ENCODE measurements at places on chromosomes 13 and 19.

DNA sequence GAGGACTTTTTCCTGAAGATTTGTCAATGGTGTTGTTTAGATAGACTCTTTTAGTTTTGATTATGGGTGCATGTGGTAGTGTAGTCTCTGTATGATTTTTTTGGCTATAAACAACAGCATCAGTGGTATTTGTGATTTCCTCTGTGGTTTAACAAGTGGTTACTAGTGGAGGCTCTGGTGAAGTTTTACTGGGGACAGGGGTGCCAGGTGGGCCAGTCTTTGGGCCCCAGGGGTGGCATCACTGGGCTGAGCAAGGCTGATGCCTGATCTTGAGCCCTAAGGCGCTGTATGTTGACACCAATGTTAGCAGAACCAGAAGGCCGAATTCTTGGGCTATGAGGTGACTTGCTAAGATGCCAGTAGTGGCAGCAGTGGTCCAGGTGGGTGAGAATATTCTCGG, 811.4 kb downstream of the DACH1 start:
- no peak for DNase-seq

DNA sequence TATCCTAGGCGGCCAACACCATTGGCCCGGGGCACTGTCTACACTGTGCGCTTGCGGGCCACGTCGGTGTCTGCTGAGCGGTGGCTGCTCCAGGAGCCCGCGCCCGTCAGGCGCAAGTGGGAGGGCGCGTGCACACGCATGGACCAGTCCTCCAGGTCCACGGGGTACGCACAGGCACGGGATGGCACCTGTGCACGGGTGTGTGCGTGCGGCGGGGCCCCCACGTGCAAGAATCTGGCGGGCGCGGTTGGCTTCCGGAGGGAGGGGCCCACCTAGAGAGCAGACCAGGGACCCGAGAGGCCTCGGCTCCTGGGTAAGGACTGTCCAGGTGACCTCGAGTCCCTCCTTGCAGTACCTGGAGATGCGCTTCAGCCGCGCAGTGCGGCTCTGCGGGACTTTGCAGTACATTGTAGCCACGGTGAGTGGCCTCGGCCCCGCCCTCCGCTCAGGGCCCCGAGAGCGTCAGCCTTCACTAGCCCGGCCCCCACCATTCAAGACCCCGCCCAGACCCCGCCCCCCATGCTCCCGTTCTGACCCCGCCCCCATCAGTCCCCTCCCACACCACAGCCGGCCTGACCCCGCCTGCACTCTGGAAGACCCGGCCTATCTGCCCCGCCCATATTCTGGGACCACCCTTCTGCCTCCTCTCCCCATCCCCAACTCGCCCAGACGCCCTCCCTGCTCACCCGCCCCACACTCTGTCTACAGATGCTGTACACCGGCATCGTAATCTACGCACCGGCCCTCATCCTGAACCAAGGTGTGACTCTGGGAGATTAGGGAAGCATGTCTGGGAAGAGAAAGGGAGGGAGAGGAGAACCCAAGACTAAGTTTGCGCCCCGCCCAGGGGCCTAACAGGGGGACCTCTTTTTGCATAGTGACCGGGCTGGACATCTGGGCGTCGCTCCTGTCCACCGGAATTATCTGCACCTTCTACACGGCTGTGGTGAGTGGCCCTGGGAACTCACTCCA, 2.3 kb downstream of the SLC5A5 start:
- DNase-seq: no peak

- no peak for DNase-seq
Measured at GRCh38 chr19:29967623-29968022, 25.6 kb downstream of the URI1 start.

- no peak for DNase-seq
Measured at GRCh38 chr19:45385392-45386221, 15.2 kb upstream of the ERCC2 start.

DNA sequence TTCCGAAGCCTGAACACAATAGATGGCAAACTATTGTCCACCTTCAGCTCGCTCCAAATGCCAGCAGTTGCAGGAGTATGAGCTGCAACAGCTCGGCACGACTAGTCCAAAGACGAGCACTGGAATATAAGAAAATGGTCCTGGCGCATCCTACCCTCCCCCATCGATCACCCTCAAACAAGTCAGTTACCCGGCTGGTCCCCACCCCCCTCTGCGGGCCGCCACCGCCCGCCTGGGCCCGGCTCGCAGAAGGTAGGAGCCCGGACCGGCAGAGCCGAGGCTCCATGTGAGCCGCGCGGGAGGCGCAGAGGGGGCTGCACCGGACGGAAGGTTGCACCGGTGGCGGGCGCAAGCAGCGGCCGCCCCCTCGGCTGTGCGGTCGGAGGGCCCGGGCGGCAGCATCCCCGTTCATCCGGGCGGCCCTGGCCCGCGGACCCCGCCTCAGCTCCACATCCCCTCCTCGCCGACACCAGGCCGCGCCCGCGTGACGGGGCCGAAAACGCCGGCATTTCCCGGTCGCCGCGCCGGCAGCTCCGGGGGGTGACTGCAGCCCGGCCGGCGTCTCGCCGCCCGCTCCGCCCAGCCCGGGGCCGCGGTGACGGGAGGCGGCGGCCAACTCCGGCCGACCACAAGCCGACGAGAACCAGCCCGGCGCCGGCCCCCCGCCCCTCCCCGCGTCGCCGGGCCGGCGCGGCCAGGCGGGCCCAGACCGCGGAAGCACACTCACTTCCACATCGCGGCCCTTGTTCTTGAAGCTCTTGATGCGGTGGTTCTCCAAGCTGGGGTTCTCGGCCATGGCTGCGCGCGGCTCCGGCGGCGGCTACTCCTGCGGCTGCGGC, 552 bp downstream of the KPNA3 start:
- no peak for DNase-seq

DNA sequence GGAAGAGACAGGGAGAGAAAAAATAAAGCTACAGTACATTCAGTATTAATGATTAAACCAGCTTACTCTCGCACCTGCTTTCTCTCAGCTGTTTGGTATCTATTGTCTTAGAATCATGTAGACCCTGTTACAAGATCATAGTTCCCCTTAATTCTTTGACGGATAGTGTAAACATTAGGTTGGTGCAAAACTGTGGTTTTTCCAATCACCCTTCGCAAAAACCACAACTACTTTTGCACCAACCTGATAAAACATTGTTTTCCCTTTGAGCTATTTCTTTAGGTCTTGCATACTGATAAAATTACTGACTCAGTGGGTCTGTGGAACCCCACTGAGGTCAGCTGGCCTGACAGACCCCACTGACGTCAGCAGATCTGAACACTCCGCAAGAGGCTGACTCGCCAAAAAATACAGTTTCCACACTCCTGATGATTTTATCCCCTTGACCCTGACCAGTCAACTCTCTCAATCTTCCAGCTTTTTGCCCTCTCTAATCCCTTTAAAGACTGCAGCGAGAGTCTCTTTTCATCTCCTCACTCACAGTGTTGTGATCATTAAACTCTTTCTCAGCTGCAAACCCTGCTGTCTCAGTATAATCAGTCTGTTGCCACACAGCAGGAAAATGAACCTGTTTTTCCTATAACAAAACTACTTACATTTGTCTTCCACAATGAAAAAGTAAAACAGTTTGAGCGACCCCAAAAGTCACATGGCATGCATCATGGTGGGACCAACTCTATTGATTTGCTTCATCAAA, 123.9 kb downstream of the SLITRK6 start:
- no peak for DNase-seq

- DNase-seq: no peak
Measured at GRCh38 chr13:79451500-79451962, 29.4 kb upstream of the NDFIP2 start.

- DNase-seq: no peak
Measured at GRCh38 chr19:34320277-34320676, 44.7 kb upstream of the GPI start.

GRCh38 chr13:110334841-110335490, 27.9 kb downstream of the COL4A2 start:
- DNase-seq: no peak

- DNase-seq: no peak
Measured at GRCh38 chr13:25384758-25385410, 13.1 kb downstream of the ATP8A2 start.

DNA sequence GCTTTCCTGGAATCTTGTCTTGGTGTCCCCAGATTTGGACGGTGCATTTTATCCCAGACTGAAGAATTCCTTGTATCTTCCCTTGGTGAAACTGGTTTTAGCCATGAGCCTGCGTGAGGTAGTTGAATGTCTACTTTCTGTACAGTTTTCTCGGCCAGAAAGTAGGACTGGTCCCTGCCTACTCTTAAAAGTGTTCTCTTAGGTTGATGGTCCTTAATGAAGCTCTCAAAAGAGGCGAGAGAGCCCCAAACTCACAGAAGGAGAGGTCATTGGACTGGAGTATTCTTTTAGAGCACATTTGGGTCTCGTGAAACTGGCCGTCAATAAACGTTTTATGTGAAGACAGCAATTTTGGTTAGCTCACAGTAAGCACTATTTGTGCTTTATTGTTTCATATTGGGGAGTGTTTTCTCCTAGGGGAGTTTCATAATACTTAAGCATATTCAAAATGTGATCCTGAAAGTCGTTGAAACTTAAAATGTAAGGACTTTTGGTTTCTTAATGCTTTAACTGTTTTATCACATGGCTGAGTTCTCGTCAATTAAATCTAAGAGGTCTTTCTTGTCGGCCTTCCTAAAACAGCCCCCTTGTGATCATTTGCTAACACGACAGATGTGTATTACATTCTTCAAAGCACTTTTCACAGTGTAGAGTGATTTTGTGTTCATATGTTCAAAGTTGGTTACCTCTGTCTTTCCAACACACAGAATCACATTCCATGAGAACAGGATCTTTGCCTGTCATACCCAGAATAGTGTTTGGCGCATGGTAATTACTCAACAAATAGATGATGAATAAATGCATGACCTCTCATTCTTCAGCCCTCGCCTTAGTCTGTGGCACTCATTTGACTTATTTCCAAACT, 889 bp downstream of the GTF2F2 start:
- no peak for DNase-seq

- no peak for DNase-seq
Measured at GRCh38 chr19:7992575-7992974, 12.9 kb downstream of the ELAVL1 start.

DNA sequence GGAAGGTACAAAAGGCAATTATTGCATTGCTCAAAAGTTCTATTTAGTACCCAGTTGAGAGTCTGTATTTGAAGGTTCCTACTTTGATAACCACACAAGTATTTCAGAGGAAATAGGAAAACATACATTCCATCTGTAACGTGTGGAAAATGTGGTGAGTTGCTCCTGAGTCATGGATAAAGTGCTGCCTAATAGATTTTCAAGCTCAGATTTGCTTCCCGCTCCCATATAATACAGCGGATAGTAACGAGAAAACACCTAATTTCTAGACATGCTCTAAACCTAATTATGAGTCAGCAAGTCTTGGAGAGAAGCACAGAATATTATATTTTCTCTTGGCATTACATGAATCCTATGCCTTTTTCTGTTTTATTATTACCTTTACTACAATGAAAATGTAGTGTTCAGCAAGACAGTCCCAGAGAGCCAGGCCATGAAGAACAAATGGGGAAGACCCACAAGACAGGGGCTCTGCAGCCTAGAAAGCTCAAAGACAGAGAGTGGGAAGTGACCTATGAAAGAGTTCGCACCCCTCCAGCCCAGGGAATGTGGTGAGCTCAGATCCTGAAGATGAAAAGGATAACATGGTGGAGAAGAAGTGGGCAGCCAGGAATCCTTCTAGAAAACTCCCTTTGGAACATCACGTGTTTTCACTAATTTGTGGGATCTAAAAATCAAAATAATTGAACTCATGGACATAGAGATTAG, 116.1 kb downstream of the STARD13 start:
- no peak for DNase-seq

GRCh38 chr13:20159646-20160305, 1.1 kb downstream of the GJA3 start:
- DNase-seq: no peak

GRCh38 chr19:10836479-10837330, 693 bp upstream of the TMED1 start:
- DNase-seq: peak; percentile 65

GRCh38 chr13:76812206-76812897, 73.9 kb downstream of the KCTD12 start:
- no peak for DNase-seq

DNA sequence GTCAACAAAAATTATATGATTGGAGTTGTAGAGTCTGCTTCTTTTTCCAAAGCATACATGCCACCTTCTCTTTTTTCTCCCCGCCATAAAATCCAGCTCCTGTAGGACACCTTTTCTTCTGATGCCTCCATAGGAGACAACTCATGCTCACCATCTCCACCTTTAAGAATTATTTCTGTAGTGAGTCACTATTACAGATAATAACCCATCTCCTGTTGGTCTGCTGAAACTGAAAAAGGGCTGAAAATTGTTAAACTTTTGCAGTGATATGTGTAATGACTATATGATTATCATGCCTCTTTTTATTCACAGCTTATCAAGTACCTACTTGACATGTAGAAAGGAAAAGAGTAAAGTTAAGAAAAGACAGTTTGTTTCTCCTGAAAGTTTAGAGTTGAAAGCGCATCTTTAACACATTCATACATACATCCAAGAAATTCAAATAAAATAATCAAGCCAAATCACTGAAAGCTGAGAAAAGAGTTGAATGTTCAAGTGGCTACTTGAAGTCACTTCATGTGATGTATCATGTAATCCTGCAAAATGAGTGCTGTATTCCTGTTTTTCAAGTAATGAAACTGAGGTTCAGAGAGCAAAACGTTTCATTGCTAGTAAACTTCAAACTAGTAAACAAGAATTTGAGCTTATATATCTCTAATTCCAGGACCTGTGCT, 35.5 kb upstream of the LPAR6 start:
- no peak for DNase-seq

DNA sequence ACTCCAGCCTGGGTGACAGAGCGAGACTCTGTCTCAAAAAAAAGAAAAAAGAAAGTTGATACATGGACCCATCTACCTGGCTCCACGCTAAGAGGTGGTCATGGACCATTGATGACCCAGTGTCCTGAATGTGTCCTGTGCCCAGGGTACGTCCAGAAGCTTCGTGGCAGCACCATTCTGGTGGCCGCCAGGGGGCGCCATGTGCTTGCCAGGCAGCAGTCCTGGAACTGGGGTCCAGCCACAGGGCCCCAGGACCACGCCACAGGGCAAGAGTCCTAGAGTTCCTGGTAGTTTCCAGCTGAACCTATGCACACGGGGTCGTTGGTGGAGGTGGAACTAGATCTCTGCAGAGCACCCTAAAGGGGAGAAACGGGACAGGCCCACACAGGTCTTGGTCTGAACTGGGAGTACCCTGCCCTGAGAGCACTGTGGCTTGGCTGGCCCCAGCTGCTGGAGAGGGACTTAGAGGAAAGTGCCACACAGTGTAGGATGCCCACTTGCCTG, 19.9 kb upstream of the FBXO27 start:
- no peak for DNase-seq

DNA sequence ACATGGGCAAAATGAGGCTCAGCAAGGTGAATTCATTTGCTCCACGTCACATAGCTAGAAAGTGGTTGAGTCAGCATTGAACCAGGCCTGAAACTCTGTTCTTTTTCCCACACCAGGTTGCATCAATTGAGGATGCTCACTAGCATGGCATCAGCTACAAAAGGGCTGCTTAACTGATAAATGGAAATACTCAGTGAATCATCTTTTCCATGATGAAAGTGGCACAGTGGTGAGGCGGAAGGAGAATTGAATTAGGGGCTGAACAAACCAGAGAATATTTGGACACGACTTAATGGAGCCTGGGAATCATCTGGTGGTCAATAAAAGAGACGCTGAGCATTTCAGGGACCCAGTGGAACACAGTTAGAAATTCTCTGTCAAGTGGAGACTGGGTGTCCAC, 320.1 kb upstream of the MAB21L1 start:
- DNase-seq: no peak

- no peak for DNase-seq
Measured at GRCh38 chr13:90455823-90456222, 891.7 kb upstream of the MIR17HG start.

GRCh38 chr13:103634066-103634465, 567.8 kb upstream of the SLC10A2 start:
- no peak for DNase-seq
